ENCODE measurements at places on chromosomes 5 and 9.

GRCh38 chr9:82129708-82130107 is 141.1 kb downstream of the SPATA31D1 start:
- no peaks in the 10 kb centered on the region for H3K36me3 ChIP-seq
- no peak overlapping the region for H3K27ac ChIP-seq
- H3K27me3 ChIP-seq, result no peaks in the 10 kb centered on the region
- no peaks in the 10 kb centered on the region for H3K4me1 ChIP-seq
- DNase-seq, result no peak

DNA sequence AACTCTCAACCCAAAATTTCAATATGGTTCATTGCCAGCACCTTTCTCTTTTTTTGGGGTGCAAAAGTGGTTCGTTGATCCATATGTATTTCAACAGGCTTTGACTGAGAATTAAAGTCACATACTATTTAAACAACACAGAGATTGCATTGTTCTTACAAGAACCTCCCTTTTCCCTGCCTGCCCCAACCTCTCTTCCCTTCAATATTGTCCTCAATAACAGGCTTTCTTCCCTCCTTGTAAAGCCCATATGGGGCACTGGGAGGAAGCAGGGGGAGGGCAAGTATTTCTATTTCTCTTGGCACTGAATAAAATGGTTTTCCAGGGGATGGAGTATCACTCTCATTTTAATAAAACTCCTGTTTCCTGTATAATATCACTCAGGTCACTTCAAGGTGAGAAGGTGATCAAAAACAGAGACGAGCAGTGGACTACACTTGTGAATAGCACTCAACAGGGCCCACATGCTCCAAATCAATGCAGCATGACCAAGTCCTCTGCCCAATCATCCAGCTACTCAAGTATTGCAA is 65.1 kb downstream of the EFNA5 start:
- no peaks in the 10 kb centered on the region for H3K27me3 ChIP-seq
- no peak overlapping the region for H3K27ac ChIP-seq
- DNase-seq, result no peak
- no peak overlapping the region for H3K4me3 ChIP-seq

GRCh38 chr5:58505971-58506640 is 14.9 kb downstream of the GAPT start:
- DNase-seq, result no peak
- H3K4me1 ChIP-seq, result no peaks in the 10 kb centered on the region
- no peaks in the 10 kb centered on the region for H3K27me3 ChIP-seq
- H3K4me3 ChIP-seq, result no peak overlapping the region

GRCh38 chr9:36966371-36967097 is 67.5 kb downstream of the PAX5 start:
- peak; percentile 35 for DNase-seq
- no peaks in the 10 kb centered on the region for H3K27me3 ChIP-seq
- no peak overlapping the region for H3K27ac ChIP-seq
- H3K4me3 ChIP-seq, result no peak overlapping the region

GRCh38 chr5:96048763-96049162 is 87.1 kb upstream of the ELL2 start:
- no peaks in the 10 kb centered on the region for H3K36me3 ChIP-seq
- no peak overlapping the region for H3K27ac ChIP-seq
- no peak overlapping the region for H3K4me3 ChIP-seq
- DNase-seq, result no peak
- H3K4me1 ChIP-seq, result no peaks in the 10 kb centered on the region

GRCh38 chr5:16417398-16418074 is 48.1 kb downstream of the ZNF622 start:
- no peaks in the 10 kb centered on the region for H3K27me3 ChIP-seq
- no peak overlapping the region for H3K27ac ChIP-seq
- no peaks in the 10 kb centered on the region for H3K36me3 ChIP-seq
- no peak for DNase-seq
- H3K4me1 ChIP-seq, result no peaks in the 10 kb centered on the region

GRCh38 chr5:151001436-151001835 is 19.0 kb upstream of the GPX3 start:
- no peaks in the 10 kb centered on the region for H3K36me3 ChIP-seq
- H3K27ac ChIP-seq, result no peak overlapping the region
- H3K4me1 ChIP-seq, result peaks cover 2% of the 10 kb centered on the region
- no peaks in the 10 kb centered on the region for H3K27me3 ChIP-seq
- H3K4me3 ChIP-seq, result no peak overlapping the region

- no peak overlapping the region for H3K4me3 ChIP-seq
- DNase-seq, result no peak
- H3K27ac ChIP-seq, result no peak overlapping the region
- no peaks in the 10 kb centered on the region for H3K27me3 ChIP-seq
- H3K36me3 ChIP-seq, result no peaks in the 10 kb centered on the region
- no peaks in the 10 kb centered on the region for H3K4me1 ChIP-seq
Observed at GRCh38 chr5:6158974-6159831, 219.1 kb downstream of the MED10 start.

DNA sequence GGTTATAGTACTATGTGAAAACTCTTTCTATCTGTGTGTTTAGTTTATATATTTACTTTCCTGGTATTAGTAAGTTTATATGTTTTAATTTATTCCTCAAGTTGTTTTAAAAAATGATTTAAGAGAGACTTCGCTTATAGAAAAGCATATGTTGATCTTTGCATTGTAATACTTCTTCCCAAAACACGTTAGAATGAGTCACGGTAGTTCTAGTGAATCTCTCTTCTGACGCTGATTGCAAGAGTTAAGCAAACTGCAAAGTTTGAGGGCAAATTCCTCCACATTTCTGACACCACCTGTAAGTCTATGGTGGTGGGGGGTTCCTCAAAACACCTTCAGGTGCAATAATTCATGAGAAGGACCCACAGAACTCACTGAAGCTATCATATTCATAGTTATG is 327.2 kb downstream of the GLIS3 start:
- no peak overlapping the region for H3K4me3 ChIP-seq
- no peak for DNase-seq
- no peak overlapping the region for H3K27ac ChIP-seq
- H3K36me3 ChIP-seq, result no peaks in the 10 kb centered on the region
- no peaks in the 10 kb centered on the region for H3K4me1 ChIP-seq

DNA sequence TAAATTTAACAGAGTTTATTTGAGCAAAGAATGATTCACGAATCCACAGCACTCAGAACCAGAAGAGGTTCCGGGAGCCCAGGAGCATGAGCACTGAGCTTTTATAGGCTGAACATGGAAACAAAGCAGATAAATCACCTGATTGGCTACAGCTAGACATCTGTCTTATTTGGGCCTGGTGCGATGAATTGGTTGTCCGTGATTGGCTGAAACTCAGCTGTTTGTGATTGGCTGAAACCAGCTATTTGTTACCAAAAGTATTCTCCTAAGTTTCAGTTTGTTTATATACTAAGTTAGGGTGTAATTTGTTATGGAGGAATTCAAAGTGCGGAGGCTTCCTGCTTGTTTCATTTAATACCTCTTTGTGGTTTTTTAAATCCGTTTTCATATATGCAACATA is 15.8 kb upstream of the LCP2 start:
- no peaks in the 10 kb centered on the region for H3K27me3 ChIP-seq
- H3K4me1 ChIP-seq, result peaks cover 3% of the 10 kb centered on the region
- no peak overlapping the region for H3K4me3 ChIP-seq

- H3K27ac ChIP-seq, result no peak overlapping the region
- H3K27me3 ChIP-seq, result no peaks in the 10 kb centered on the region
- peaks cover 2% of the 10 kb centered on the region for H3K36me3 ChIP-seq
- H3K4me1 ChIP-seq, result no peaks in the 10 kb centered on the region
- DNase-seq, result no peak
Observed at GRCh38 chr5:172414531-172415361, 39.6 kb downstream of the SH3PXD2B start.

DNA sequence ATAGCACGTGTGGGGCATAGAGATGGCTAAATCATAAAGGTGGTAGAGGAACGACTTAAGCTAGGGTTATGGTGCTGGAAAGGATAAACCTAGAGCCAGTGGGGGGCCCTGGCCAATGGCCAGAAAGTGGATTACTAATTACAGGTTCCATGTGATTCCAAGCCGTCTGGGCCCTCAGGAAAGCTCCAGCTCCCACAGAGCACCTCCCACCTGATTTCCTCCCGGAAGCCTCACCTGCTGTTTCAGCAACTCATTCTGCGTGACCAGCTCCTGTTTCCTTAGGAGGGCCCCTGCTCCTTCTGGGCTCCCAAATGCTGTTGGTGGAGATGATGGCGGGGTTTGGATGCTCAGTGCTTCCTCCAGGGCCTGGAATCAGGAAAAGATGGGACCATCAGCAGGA is 16.2 kb downstream of the GPX3 start:
- no peaks in the 10 kb centered on the region for H3K27me3 ChIP-seq
- no peak overlapping the region for H3K4me3 ChIP-seq
- H3K4me1 ChIP-seq, result peaks cover 35% of the 10 kb centered on the region
- no peak overlapping the region for H3K27ac ChIP-seq

GRCh38 chr5:177557041-177557647 is 2.8 kb upstream of the FAM193B start:
- no peak overlapping the region for H3K4me3 ChIP-seq
- H3K36me3 ChIP-seq, result no peaks in the 10 kb centered on the region
- no peaks in the 10 kb centered on the region for H3K27me3 ChIP-seq
- H3K4me1 ChIP-seq, result peaks cover 15% of the 10 kb centered on the region
- DNase-seq, result no peak

DNA sequence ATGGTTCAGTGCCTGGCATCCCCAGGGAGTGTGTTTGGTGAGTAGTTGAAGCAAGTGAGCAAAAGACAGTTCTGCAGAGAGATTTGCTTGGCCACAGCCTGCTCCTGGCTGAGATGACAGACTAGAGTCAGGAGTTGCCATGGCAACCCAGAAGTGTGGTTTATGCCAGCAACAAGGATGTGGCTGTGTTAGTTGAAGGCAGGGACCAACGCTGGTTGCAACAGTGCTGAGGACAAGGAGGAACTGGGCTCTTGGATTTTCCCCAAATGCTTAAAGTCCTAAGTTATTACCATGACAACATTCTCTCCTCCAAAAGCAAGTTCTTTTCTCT is 2.7 kb downstream of the NXNL2 start:
- H3K36me3 ChIP-seq, result no peaks in the 10 kb centered on the region
- H3K27me3 ChIP-seq, result no peaks in the 10 kb centered on the region
- H3K27ac ChIP-seq, result no peak overlapping the region
- H3K4me3 ChIP-seq, result peak overlapping the region; percentile 70

DNA sequence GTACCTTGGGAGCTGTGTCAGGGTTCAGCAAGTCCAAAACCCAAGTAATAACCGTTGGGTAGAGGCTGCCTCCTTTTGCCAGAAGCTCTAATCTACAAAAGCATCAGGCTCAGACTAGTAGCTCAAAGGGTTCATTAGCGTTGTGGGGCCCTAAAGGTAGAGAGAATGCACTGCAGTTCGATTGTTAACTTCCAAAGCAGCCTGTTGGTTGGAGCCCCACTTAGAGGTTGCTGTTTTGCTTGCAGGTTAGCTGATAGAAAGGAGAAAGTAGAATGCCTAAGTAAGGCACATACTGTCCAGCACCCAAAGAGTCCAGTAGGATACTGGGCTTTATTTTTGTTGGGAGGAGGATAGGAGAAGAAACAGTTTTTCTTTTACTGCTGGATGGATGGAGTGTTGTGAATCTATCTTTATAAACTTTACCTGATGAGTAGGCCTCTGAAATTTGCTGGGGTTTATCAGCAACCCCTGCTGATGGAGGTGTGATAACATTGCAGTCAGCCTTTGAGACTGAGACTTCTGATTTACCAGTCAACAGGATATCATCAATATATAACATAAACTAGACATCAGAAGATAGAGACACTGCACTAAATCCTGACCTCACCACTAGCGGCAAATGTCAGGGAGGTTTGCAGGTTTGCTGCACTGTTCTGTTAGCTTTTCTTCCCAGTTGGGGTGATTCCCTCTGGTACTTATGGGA is 34.8 kb downstream of the ZNF131 start:
- no peak for DNase-seq
- H3K27me3 ChIP-seq, result no peaks in the 10 kb centered on the region
- no peaks in the 10 kb centered on the region for H3K4me1 ChIP-seq

DNA sequence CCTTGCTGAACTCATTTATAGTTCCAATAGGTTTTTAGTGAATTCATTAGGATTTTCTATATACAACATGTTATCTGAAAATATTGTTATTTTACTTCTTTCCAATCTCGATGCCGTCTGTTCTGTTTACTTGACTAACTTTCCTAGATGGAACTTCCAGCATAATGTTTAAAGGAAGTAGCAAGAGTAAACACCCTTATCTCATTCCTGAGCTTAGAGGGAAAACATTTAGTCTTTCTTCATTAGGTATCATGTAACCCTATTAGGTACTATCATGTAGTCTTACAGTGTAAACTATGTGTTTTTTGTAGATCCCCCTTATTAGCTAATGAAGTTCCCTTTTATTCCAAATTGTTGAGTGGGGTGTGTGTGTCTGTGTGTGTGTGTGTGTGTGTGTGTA is 22.5 kb upstream of the OR2K2 start:
- DNase-seq, result no peak
- H3K4me3 ChIP-seq, result no peak overlapping the region
- H3K27me3 ChIP-seq, result no peaks in the 10 kb centered on the region

DNA sequence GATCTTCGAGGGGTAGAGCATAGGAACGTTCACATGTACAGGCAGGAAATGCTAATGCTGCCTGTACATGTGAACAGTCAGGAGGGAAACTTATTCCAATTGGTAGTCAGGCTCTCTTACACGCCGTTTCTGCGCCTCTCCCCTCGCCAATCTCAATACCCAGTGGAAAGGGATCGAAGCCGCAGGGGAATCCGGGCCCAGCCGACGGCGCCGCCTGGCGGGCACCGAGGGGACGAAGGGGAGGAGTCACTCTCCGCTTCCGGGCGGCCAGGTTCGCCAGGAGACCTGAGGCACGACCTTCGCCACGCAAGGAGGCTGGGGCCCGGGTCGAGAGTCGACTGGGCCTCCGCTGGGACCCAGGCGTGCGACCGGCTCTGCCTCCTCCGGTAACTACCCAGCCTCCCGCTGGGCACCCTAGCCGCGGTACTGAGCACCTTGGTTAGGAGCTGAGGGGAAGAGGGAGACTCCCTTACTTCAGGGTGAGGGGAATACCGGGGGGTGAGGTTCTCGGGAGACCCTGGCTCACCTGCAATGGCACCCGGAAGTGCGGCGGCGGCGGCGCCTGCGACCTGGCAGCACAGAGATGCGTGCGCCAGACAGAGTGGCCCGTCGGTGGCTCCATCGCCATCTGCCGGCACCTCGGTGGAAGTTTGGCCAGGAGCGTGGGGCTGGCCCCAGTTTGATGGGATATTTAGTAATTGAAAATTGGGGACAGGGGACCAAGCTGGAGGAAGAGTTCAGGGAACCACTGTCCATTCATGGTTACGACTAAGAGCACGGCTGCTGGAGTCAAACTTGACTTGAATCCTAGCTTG is at the start of gene PIGO:
Gene PIGO (minus strand): TSS at position 557 of the 815 bp plus-strand sequence. CDS start 1,026 bp downstream, outside the sequence.
- peaks cover 3% of the 10 kb centered on the region for H3K36me3 ChIP-seq
- peak within 1 kb of the TSS; percentile 96 for H3K27ac ChIP-seq
- no peaks in the 10 kb centered on the region for H3K27me3 ChIP-seq
- no peaks in the 10 kb centered on the region for H3K4me1 ChIP-seq
- peak within 1 kb of the TSS; percentile 97 for H3K4me3 ChIP-seq
- peak; percentile 94 for DNase-seq

Data from kidney (tissue), 22 donors.